ENCODE measurements at places on chromosomes 1 and 21.

DNA sequence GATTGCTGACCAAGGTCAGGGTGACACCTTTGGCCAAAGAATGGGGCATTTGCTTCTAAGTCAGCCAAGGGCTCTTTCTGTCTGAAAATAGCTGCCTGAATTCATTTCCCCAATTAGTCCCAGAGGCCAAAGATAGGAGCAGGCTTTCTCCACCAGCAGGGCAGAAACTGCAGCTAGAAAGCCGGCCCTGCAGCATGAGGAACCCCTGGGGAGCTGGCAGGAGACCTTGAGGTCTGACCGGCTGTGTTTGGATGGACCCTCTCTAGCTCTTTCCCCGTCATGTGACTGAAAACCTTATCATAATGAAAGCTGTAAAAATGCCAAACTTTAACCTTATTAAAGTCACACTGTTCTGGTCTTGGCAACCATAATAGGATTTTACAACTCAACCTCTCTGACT lies 93.4 kb downstream of the CD58 start:
- no peak for DNase-seq

GRCh38 chr1:49111931-49112330 lies 335.2 kb upstream of the BEND5 start:
- DNase-seq, result no peak

- DNase-seq, result no peak
Observed at GRCh38 chr1:181647314-181648035, 164.2 kb downstream of the CACNA1E start.

DNA sequence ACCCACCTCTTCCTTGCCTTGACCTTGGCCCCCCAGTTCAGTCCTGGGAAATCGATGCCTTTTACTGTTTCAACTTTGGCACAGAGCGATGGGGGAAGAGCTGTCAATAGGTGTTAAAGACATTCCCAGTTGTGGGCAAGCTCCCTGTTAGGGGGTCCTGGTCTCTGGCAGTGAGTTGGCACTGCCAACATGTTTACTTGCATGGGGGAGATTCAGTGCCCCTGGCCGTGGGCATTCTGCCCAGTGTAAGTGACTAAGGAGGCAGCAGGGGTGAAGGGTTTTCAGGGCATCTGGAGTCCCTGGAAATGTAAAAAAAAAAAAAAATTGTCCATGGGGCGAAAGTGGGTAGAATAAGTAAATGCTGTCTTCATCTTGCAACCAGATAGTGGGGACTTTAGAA lies 407.0 kb downstream of the PTPRU start:
- DNase-seq, result no peak

- peak; percentile 41 for DNase-seq
Observed at GRCh38 chr1:154970631-154971340, at the start of gene SHC1. TSS of gene SHC1 (minus strand) at chr1:154970747. CDS start at chr1:154970526, 221 bp downstream.

DNA sequence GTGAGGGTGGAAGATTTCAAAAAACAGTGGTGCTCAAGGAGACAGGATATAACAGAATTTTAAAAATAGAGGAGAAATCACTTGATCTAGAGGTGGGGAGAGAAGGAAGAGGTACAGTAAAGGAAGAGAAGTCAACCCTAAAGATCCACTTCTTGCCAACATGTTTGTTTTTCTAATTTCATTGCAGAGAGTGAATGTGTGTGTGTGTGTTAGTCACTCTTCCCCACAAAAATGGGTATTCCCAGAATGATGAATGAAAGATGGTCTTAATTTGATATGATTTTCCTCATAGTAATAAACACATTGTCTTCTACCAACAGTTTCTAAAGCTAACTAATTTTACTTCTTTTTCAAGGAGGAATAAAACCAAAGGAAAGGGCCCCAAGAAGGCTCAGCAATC lies 74.2 kb upstream of the NGF start:
- DNase-seq, result no peak

- no peak for DNase-seq
Observed at GRCh38 chr21:32612999-32613337, 791 bp upstream of the CFAP298 start.

- DNase-seq, result no peak
Observed at GRCh38 chr1:207858806-207859205, 52.1 kb downstream of the CD34 start.

- no peak for DNase-seq
Observed at GRCh38 chr1:18058981-18059605, 48.5 kb upstream of the IGSF21 start.

GRCh38 chr1:217012659-217013058 lies 289.4 kb upstream of the ESRRG start:
- no peak for DNase-seq

GRCh38 chr1:96722161-96722922 lies 758 bp downstream of the PTBP2 start:
- peak; percentile 46 for DNase-seq
